Ureter (tissue), 1 donor: ENCODE measurements at places on chromosomes 2 and 18. TPM values are rescaled to one million over a fixed set of nuclear protein-coding genes. Genes with fewer than 3 reads are reported as not detected.

Gene STARD6
- not detected for total RNA-seq

Gene FBXO36
- 3.4 TPM for total RNA-seq

Gene ARHGAP15
- 12.4 TPM for total RNA-seq

Gene SIX3
- total RNA-seq = not detected

Gene REEP1
- 15.5 TPM for total RNA-seq

Gene AOX1
- 56.6 TPM for total RNA-seq

GRCh38 chr2:120936476-120937334 is 201.0 kb downstream of the GLI2 start:
- DNase-seq = no peak

- no peak for DNase-seq
Observed at GRCh38 chr2:139403948-139404347, 623.8 kb upstream of the NXPH2 start.

- DNase-seq = no peak
Observed at GRCh38 chr2:26687328-26687727, 5.2 kb upstream of the KCNK3 start.

- no peak for DNase-seq
Observed at GRCh38 chr2:147002256-147002655, 842.6 kb upstream of the ACVR2A start.

- no peak for DNase-seq
Observed at GRCh38 chr2:28334527-28334894, 58.1 kb upstream of the FOSL2 start.

DNA sequence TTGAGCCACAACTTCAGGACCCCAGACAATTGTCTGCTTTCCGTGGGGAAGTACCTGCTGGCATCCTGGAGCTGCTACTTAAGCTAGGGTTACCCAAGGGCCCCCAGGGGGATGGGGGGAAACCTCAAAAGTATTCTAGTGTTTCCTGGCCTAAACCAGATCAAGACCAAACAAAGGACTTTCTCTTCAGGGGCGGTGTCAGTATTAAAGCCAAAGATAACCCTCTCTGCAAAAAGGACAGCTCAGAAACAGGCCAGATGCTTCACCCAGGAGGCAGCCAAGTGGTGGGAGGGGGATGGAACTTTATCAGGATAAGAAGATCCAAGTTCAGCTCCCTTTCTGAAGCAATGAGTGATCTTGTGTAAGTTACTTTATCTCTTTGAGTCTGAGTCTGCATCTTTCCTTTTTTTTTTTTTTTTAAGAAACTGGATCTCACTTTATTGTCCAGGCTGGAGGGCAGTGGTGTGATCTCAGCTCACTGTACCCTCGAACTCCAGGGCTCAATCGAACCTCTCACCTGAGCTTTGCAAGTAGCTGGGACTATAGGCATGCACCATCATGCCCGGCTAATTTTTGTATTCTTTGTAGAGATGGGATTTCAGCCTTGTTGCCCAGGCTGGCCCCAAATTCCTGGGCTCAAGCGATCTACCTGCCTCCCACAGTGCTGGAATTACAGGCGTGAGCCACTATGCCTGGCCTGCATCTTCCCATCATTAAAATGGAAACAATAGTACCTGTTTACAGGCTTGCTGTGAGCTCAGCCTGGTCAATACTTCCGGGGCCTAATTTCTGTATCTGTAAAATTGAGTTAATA is 151.8 kb upstream of the PTPRM start:
- DNase-seq = no peak

DNA sequence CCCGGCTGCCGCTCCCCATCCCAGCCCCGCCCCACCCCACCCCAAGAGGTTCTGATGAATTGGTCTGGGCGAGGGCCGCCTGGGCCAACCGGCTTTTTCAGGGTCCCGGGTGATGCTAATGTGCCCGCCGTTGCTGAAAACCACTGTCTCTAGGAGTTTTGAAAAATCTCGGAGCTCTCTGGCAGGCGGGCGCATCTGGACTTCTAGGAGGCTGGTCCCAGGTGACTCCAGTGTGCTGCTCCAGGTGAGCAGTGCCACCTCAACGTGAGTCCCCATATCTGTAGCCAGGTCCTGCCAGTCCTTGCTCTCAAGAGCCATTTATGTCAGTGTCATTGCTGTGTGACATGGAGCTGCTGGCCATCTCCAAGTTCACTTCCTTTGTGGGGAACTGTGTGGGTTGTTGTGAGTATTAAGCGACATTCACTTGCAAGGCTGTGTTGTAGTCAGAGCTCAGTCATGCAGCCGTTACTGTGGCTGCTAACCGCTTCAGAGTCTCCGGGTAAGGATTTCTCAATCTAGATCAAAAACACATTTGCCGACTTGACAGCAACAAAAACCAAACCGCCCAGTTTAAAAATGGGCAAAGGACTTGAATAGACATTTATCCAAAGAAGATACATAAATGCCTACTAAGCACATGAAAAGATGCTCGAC is at the start of gene RFX8:
Gene RFX8 (minus strand): TSS at position 382 of the 654 bp plus-strand sequence. CDS start 8,264 bp downstream, outside the sequence.
- no peak for DNase-seq

- DNase-seq = no peak
Observed at GRCh38 chr18:11520536-11520935, 88.9 kb upstream of the SLC35G4 start.
